Cortex of kidney (tissue), 1 donor: ENCODE measurements at places on chromosomes 6 and 20.

- no peak for DNase-seq
These were observed 48.2 kb downstream of the DSTN start for GRCh38 chr20:17617868-17618672.

- no peak for DNase-seq
These were observed 163.2 kb downstream of the KHDC1L start for GRCh38 chr6:73062130-73062529.

DNA sequence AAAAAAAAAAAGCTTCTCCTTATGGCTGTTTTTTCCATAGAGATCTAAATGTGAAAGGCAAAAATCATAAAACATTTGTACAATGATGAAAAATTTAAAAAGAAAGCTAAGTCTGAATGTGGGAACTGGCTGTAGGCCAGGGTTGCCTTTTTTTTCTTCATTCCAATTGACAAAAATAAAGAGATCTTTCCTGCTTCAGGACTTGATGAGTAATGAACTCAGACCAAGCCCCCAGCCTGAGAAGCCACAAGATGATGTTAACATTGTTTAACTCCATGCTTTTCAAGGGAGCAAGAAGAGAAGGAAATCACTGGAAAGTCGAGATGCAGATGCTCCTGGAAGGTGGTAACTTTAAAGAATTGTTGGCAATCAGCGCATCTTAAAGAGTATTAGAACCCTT lies 41.4 kb downstream of the TRMT6 start:
- no peak for DNase-seq

DNA sequence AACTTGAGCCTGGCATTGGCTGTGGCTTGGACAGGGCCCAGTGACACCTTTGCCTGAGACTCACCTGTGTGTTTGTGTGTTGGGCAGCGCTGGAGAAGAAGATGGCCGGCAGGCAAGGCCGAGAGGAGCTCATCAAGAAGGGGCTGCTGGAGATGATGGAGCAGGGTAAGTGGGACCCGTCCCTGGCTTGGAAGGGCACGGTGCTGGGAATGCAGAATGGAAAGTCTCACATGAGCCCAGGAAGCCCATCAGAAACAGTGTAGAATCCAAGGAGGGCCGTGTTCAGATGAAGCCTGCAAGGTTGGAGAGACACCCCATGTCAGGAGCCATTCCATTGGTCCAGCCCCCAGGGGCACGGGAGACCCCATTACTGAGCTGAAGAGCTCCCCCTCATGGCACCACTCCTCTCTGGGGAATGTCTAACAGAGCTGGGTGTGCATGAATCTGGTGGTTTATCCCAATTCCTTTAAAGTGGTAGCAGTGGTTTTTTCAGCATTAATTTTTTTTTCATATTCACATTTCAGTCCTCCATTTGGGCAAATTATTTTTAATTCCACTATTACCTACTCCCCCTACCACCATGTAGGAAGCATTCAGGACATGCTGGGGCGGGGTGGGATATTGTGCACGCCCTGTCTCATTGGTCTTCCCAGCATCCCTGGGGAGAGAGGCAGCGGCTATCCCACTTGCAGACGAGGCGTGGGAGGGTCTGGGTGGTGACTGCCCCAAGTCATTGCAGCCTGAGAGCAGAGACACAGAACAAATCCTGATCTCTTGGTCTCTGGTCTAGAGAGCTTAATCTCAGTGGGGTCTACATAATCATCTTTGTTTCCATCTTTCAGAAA lies 143.6 kb downstream of the PHACTR3 start:
- DNase-seq, result no peak

DNA sequence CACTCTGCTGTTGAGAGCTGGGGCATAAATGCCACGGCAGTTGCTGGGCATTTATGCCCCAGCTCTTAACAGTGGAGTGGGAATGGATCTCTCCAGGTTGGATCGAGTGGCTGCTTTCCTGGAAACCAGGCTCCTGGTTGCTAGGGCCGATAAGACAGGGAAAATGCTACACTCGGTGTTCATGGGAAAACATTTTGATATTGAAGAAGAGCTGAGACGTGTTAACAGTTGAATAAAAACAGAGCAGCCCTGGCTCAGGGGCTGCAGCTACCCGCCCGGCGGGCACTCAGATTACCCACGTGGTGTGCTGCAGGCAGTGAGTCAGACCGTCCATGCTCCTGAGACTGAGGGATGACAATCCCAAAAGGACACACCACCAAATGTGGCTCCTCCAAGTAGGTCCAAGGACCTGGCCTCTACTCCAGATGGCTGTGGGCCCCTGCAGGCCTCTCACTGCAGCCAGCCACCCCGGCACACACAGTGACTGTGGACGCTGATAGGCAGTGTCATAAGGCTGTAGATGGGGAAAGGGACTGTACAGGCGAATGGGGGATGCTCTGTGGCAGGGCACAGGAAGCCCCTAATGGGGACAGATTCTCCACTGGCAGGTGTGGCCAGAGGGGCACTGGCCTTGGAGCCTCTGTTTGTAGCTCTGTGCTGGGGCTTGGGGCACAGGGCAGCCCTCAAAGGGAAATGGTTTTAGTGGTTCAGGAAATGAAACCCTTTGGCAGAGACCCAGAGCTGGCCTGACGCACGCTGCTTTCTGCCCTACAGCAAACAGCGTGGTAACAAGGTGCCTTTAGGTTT lies 237.8 kb downstream of the LY86 start:
- DNase-seq, result no peak

DNA sequence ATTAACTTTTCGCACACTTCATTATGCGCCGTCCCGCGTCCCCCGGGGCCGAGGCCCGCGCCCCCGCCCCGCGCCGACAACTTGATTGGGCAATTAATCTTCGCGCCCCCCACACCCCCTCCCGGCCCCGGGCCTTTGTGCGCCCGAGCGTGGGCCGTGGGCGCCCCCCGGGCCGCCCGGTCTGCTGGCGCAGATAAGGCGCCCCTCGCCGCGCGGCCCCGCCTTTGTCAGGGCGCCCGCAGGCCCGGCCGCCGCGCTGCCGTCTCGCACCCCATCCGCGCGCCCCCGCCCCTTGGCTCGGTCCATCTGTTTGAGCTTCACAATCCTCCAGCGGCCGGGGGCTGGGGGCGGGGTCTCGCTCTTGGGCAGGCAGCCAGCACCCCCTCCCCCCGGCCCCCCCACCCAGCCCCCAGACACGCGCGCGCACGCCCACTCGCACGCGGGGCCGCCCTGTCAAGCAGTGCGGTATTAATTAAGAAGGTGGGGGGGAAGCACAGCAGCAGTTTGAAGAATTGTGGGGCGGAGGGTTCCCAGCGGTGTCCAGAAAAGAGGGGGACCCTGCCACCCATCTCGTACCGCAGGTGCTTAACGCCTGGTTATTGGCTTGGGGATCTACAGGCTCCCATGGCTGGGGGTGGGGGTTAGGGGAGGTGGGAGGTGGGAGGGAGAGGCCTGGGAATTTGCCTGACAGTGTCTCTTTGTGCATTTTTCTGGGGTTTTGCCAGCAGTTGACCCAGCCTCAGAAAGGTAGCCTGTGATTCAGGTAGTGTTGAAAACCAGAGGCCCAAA lies 34.6 kb upstream of the SCRT2 start:
- DNase-seq, result no peak

- DNase-seq, result no peak
These were observed 289.7 kb downstream of the HTR1B start for GRCh38 chr6:77173472-77174074.

GRCh38 chr20:49283176-49283702 lies 5.4 kb upstream of the ZNFX1 start:
- DNase-seq, result no peak

DNA sequence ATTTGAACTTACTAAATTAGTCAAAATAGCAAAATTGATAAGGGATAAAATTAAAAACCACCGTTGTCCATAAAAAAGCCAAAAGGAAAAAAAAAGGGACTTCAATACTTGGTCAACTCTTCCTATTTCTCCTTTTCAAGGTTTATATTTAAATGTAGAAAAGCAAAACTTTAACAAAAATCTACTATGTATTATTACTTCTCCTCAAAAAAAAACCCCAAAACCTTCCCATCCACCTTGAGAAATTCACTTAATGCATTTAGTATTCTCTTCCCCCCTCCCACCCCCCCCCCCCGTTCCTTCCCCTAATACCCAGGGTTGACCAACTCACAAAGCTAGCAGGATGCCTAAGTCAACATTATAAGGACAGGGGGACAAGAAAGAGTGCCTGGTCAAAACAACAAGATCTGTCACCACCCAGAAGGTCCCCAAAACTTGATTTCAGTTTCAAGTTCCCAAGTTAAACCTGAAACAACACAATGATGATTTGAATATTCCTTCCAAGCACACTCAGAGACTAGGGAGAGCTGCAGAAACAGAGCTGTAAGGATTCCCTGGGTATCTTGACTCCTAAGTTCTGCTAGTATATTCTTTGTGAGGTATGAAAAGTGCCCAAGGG lies 14.6 kb downstream of the GMDS start:
- no peak for DNase-seq

DNA sequence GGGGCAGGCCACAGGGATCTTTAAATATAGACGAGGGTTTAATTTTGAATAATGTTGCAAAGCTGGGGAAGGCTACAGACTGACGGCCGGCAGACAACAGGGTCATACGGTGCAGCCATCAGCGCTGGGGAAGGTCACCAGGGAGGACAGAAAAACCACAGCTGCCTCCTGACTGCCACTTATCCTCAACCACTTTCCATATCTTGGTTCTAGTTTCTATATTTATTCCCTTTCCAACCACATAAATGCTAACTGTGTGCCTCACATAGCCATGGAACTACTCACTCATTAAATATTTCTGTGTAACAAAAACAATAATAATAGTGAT lies 85.7 kb upstream of the AGPAT4 start:
- DNase-seq, result no peak

GRCh38 chr6:7781240-7781639 lies 55.3 kb downstream of the BMP6 start:
- DNase-seq, result no peak

DNA sequence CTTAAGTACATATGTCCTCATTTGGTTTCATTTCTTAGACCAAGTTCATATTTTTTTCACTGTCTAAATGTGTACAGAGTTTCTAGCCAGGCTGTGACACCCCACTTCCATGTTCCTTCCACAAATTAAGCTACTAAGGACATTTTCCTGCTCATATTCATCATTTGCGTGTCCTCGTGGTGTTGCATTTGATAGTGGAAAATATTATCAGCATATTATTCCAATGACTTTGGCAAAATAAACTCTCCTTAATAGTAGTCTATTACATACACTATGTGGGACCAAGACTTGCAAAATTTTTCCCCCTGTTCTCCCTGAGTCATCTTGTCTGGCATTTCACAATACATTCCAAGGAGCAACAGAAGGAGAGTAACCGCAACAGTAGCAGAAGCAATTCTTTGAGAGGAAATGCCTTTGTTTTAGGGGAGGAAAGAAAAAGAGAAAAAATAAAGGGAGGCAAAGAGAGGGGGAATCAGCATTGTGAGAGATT lies 599.2 kb downstream of the COL12A1 start:
- DNase-seq, result no peak

- no peak for DNase-seq
These were observed 14.2 kb downstream of the SLC22A23 start for GRCh38 chr6:3442431-3443220.

DNA sequence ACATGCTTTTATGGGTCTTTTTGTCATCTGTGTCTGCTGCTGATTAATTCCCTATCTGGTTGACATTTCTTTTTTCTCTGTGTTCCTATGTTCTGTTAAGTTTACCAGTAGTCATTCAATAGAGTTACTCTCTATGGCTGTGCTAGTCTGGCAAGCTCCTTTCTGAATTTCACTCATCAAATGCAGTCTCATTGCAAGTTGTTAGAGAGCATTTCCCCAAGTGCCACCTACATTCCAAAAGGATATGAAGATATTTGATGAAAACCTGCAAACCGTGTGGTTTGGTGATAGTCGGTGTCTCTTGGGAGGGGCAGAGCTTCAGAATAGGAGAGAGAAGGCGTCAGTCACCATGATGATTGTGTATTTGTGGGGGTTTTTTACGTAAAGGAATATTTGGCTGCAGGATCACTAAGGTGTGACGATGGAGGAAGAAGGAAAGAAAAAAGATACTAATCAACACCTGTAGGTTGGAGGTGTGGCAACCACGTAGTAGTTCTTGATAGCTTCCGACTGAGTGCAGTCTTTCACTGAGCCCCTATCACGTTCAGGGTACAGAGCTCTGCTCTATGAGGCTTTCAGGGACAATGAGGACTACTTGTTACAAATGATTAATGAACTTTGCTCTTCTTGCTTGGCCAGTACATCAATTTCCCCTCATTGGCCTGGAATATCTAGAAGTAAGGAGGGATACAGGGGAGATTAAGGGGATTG lies 73.1 kb upstream of the TNFAIP3 start:
- no peak for DNase-seq

DNA sequence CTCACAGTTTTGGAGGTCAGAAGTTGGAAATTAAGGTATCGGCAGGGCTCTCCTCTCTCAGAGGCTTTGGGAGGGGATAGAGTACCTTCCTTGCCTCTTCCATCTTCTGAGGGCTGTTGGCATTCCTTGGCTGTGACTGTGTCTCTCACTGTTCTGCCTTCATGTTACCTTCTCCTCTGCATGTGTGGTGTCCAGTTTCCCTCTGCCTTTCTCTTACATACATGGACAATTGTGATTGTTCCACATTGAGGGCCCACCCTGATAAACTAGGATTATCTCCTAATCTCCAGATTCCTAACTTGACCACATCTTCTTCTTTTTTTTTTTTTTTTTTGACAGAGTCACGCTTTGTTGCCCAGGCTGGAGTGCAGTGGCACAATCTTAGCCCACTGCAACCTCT lies 72.1 kb upstream of the SPACA1 start:
- no peak for DNase-seq

- no peak for DNase-seq
These were observed 1.3 kb downstream of the RNF24 start for GRCh38 chr20:4014031-4014474.

DNA sequence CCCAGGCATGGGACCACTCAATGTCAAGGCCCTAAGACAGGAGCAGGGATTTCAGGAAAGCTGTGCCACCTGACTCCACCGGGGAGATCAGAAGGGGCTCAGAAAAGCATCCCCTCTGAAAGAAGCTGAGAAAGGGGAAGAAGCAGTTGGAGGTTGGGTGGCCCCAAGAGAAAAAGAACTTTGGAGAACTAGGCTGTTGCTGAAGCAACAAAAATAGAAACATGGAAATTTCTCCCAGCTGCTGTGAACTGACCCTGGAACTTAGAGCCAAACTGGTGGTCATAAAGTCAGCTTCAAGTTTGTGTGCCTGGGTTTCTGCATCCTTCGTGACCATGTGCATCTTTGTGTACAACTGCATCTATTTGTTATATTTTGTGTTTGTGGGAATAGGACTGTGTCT lies 534.5 kb downstream of the MAFB start:
- DNase-seq, result no peak

DNA sequence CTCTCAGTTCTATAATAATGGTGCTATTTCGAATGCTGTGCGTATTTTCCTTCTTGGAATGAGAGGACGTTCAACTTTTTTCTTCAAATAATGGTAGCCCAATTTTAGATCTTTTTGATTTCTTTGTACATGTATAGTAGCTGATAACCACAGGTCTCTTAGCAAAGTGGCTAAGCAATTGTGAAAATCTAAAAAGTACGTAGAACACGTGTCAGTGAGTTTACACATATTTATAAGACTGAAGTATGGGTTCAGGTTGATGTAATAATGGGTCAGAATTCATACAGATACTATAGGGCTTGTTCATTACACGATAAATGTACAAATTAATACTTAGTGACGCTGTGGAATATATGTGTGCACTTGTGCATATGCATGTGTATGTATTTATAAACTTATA lies 1.3 kb downstream of the SMIM13 start:
- no peak for DNase-seq
